ENCODE measurements at places on chromosomes 11 and 22.
A peak's percentile ranks its signal among the peaks of the same experiment; 100 is the strongest.

DNA sequence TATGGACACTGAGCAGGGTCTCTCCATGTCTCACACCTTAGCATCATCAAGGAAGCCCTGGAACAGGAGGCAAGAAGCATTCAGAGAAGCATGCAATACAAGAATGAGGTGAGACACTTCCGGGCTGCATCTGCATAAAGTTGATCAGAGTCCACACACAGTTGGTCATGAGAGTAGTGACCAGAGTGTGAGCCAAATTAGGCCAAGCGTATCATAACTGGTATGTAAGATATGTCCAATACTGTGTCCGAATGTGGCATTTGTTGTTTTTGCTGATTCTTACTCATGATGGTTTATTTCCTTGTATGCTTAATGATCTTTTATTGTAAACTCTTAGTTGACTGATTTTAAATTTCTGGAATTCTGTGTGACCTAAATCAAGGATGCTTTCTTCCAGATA is 315.7 kb downstream of the INSC start:
- no peak for DNase-seq

DNA sequence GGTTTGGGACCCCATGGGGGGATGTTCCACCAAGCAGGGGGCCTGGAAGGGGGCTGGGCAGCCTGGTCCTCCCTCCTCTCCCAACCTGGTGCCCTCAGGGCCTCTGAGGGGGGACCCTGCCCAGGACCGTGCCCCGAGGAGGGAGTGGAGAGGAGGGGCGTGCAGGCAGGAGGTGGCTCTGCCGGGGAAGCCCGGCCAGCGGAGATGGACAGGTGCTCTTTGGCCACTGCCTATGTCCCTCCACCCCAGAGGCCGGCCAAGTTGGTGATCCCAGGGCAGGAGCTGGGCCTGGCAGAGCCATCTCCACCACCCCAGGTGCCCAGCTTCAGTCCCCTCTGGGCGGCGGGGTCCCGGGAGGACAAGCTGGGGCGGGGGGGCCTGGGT is 2.4 kb downstream of the MUC2 start:
- DNase-seq, result no peak

DNA sequence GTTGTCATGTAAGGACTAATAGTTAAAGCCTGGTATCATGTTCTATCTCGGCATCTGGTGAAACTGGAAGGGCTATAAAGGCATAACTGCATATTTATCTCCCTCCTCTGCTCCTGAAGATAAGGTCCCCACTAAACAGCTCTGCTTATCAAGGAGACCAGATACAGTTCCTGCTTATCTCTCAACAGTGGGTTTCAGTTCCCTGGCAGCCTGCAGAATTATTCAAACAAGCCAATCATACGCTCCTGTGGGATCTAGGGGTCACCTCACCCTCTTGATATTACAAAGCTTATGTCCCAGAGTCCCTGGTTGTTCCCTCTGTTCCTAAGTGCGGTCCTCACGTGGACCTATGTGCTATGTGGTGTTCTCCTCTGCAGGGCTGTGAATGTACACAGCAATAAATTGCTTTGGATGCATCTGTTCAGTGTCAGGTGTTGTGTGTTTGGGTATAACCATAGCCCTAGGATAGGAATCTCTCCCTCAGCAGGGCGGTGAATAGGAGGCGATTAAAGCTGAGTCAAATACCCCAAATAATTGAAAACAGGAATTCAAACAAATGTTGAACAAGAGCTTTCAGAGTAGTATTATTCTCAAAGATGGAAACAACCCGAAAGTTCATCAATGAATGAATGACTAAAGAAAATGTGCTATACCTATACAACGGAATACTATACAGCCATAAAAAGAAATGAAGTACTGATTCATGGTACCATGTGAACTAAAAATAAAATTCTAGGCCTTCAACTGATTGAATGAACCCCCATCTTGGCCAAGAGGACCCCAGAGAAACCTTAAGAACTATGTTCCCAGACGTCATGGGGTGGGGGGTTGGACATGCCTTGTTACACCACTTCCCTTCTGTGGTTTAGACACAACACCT is 3.1 kb upstream of the OOSP4A start:
- DNase-seq, result no peak

DNA sequence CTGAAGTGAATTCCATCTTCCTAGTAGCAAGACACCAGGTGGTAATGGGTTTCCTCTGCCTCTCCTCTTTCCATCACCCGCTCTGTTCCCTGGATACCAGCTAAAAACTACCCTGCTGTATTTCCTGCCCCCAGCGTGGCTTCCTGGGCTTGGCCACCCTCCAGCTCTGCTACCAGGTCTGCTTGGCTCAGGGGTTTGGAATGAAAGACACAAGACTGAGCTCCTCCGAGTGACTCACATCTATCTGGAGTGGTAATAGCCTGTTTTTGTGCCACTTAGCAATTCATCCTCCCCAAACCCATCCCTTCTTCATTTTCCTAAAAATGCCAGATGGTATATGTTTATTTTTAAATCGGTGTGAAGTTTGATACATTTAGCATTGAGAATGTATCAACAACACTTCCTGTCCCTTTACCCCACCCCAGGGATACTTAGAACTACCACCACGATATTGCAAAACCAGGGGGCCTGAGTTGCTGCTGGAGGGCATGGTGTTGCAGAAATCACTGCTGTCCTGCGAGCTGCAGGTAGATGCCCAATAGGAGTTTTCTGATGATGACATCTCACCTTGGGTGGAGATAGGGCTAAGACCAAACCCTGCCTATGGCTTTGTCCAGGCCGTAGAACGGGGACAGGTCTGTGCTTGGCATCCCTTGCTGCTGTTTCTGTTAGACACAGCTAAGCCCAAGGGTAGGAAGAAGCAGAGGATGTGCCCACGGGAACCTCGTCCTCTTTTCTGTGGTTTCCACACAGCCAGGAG is 7.5 kb upstream of the MICAL3 start:
- DNase-seq, result no peak

DNA sequence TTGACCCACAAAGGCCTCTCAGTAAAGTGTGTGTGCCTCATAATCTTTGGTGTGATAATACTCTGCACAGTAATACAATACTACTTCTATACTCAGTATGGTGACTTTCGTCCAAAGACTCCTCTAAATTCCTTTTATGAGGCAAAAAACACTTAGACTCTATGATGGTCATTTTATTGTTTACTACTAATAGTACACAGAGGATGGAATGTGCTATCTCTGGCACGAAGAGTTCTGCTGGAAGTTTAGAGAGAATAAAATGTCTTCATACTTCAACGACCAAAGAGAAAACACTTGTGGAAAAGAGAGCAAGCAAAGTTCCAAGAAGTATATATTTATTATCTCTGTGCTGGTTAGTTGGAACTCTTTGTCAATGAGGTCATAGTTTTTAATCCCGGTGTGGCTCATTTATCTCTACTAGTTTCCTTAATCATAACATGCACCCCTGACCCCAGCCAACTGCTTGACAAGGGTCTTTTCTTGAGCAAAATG is 7.5 kb upstream of the CSTF3 start:
- DNase-seq, result no peak

DNA sequence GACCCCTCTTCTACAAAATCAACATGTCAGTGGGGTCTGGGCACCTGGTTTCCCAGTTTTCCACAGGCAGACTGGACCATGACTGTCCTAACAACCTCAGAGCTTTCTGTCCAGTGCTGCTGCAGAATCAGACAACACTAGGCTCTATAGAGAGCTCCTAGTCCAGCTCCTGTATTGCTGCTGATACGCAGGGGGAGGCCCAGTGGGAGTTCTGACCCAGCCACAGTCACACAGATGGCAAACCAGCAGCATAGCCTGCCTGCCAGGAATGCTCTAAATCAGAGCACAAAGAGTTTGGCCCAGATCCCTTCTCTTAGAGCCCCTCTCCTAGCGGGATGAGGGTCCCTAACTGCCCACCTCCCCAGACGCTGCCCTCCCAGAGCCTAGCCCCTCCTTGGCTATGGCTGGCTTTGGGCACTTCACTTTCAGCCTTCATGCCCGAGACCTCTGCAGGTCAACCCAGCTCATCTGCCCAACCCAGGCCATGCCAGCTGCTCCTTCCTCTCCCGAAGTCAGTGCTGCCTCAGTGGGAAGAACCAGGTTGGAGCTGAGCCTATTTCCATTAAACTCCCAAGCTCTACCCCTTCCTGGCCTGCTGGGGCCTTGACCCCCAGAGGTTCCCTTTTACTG is 15.8 kb upstream of the SLCO2B1 start:
- no peak for DNase-seq

DNA sequence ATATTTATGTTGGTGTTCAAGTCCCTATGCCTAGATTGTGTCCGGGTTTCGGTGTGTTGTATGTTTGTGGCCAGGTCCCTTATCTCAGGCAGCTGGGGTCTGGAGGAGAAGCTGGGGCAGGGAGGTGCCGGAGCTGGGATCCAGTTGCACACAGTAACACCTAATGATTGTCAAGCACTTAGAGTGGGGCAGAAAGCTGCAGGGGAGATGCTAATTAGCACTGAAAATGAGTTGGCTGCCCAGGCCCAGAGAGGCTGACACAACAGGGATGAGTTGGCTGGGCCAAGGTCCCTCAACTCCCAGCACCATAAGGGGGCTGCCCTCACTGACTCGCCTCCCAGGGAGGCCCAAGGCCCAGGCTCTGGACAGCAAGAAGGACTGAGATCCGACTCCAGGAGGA is 12.2 kb downstream of the PDE2A start:
- no peak for DNase-seq

GRCh38 chr11:20616920-20617319 is 17.5 kb downstream of the SLC6A5 start:
- DNase-seq, result no peak

DNA sequence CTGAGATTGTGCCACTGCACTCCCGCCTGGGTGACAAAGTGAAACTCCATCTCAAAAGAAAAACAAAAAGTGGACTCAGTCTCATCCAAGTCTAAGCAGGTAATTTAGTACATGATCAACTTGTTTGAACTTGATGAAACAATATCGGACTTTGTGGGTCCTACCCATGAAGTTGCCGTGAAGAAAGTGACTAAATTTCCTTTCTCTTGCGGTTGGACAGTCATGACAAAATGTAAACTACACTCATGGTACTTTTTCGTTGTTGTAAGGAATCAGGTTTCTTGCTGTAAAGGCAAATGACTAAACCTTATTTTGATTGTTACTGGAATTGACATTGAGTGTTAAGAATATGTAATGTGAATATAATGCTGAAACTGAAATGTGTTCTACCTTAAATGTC is 164.5 kb upstream of the PLET1 start:
- DNase-seq, result no peak

DNA sequence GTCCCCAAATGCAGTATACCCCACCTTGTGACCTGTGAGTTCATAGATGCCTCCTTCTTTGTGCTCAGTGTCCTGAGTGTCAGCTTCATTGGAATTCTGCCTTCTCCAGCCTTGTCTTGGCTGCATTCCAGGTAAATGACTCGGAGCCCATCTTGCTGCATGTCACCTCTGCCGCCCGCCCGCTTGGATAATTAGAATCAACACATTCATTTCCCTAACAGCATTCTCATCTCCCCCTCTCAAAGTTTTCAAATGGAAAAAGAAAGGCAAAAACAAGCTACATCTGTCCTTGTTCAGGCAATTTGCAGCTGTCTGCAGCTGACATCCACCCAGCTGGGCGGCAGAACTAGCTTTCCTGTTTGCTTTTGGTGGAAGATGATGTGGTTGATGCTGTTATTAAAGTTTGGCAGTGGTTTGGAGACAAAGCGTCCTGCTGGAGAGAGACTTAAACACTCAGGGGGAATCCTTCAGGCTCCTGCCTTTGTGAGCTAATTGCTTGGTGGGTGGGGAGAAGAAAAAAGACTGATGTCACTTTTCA is 198.8 kb upstream of the SEZ6L start:
- no peak for DNase-seq

DNA sequence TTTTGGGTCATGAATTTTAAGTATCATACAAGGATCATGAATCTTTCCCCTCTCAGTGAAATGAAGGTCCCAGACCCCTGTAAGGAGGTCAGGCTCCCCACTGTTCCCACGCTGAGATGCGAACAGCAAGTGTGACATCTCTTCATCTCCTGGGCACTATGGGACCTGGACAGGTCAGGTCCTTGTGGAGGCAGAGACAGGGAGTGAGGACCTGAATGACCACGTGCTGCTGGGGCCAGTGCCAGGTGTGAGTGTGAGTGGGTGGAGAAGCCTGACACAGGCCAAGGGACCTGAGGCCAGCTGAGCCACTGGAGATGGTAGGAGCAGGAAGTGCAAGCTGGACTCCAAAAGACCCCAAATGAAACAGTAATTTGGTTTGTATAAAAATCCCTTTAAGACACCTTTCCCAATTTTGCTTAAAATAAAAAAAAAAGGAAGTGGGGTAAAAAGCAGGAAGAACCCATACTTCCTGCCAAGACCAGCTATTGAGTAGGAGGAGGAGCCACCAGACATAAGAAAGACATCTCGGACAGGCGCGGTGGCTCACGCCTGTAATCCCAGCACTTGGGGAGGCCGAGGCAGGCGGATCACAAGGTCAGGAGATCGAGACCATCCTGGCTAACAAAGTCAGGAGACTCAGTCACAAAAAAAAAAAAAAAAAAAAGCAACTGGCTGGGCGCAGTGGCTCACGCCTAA is 35.4 kb upstream of the SERPIND1 start:
- no peak for DNase-seq

GRCh38 chr11:109040303-109040702 is 375.4 kb downstream of the DDX10 start:
- DNase-seq, result no peak

DNA sequence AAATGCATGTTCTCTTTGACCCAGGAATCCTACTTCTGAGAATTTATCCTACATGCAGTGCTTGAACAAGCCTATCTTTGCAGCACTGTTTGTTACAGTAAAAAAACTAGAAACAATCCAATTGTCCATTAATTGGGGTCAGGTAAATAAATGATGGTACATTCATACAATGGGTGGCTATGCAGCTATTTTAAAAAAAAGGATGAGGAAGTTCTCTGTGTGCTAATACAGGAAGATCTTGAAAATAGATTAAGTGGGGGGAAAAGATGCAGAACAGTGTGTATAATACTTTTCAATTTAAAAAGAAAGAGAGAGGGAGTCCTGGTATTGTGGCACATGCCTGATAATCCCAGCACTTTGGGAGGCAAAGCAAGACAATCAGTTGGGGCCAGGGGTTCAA is 9.5 kb upstream of the CREB3L1 start:
- no peak for DNase-seq

- no peak for DNase-seq
Observed at GRCh38 chr11:32421992-32422391, 13.3 kb downstream of the WT1 start.

DNA sequence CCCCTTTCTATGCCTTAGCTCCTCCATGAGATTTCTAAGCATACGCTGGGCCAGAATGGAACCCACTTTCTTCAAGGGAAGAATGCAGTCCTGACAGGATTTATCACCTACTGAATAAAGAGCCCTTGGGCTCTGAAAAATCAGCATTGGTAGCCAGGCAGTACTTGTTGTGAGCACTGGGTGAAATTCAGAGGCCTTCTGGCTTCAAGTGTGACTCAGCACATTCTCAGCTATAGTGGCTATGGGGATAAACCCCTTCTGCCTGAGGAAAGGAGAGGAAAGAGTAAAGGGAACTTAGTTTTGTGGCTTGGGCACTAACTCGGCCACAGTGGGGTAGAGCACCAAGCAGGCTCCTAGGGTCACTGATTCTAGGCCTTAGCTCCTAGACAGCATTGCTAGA is 574.8 kb downstream of the JRKL start:
- DNase-seq, result no peak

GRCh38 chr22:19959043-19959586 is 17.5 kb upstream of the TXNRD2 start:
- DNase-seq, result no peak

GRCh38 chr11:13339195-13340153 is 61.9 kb downstream of the BMAL1 start:
- peak; percentile 13 for DNase-seq

- DNase-seq, result no peak
Observed at GRCh38 chr11:63244862-63245261, 1.5 kb upstream of the SLC22A25 start.

- no peak for DNase-seq
Observed at GRCh38 chr11:119254239-119254638, 48.1 kb downstream of the CBL start.
